H9 (cell line): ENCODE measurements at places on chromosomes 1 and 21. TPM values are rescaled to one million over a fixed set of nuclear protein-coding genes. Genes with fewer than 3 reads are reported as not detected.
A peak's percentile ranks its signal among the peaks of the same experiment; 100 is the strongest.

The DMAP1 gene
- 54.7 and 55.3 TPM in 2 replicates for total RNA-seq

The CHIA gene
- not detected in 2 replicates for total RNA-seq

The GSTM1 gene
- 19.5 and 20.7 TPM in 2 replicates for total RNA-seq

The BLACAT1 gene
- total RNA-seq, result 3.8 and 4.0 TPM in 2 replicates

The DIO1 gene
- not detected in 2 replicates for total RNA-seq

The SEC16B gene
- total RNA-seq, result 0.70 and 0.83 TPM in 2 replicates

GRCh38 chr21:26954662-26955121 is 12.2 kb downstream of the ADAMTS5 start:
- no peak for DNase-seq

DNA sequence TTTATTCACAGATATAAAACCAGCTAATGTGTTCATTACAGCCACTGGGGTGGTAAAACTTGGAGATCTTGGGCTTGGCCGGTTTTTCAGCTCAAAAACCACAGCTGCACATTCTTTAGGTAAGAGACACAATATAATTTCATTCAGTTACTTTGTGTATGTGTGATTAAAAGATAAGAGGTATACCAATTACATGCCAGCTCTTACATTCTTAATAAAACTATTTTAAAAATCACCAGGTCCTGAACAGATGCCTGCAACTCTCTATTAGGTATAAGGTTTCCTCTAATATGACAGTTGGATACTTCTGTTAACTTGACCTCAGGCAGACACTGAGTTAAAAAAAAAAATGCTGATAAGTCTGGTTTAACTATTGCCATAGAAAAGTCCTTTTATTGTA is 122.1 kb downstream of the NEK7 start:
- no peak for DNase-seq

DNA sequence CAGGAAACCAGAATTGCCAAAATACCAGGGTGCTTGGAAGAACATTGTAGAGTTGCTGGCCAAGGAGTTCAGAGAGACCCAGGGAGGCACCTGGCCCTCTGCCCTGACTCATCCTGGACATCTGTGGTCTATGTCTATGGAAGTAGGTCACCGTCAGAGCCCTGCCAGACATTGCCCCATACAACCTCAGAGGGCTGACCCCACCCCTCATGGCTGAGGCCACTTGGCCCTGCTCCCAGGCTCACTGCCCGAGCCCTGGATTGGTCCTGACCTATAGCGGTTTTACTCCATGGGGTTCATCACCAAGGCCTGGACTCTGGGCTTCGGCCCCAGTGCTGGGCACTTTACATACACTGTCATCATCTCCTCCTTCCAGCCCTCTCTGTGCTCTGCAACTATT is 233.1 kb downstream of the PTPRU start:
- DNase-seq, result no peak

GRCh38 chr1:178031856-178032320 is 62.0 kb upstream of the RASAL2 start:
- peak; percentile 81 for DNase-seq

GRCh38 chr1:217569021-217569420 is 61.9 kb downstream of the GPATCH2 start:
- DNase-seq, result no peak

DNA sequence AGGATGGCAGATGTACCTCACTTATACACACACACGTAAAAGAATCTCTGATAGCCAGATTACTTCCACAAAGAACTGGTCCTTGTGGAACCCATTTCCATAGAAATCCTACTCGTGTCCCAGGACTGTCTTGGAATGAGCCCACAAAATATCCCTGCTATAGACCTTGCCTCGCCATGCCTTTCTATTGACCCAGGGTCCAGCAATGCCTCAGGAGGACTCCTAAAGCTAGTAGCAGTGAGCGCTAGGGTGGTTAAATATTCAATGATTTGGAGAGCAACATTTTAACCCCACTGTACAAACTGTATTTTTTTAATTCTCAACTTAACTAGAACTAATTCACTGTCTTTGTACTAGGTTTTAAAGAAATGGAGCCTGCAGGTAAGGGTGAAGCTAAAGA is 26.9 kb downstream of the OR10J5 start:
- DNase-seq, result no peak
